ENCODE measurements at places on chromosomes 6 and 20. TPM values are rescaled to one million over a fixed set of nuclear protein-coding genes. Genes with fewer than 3 reads are reported as not detected.

Gene MUCL3
- polyA plus RNA-seq, result not detected

Gene TCP11
- not detected for polyA plus RNA-seq

Gene SLC26A8
- polyA plus RNA-seq, result not detected

Gene TNF
- not detected for polyA plus RNA-seq

Gene HLA-DRB1
- not detected for polyA plus RNA-seq

Gene ARMC12
- polyA plus RNA-seq, result 4.9 TPM

Measured in neural cell (in vitro differentiated cells).